ENCODE measurements at places on chromosomes 3 and 15. TPM values are rescaled to one million over a fixed set of nuclear protein-coding genes. Genes with fewer than 3 reads are reported as not detected.

DNA sequence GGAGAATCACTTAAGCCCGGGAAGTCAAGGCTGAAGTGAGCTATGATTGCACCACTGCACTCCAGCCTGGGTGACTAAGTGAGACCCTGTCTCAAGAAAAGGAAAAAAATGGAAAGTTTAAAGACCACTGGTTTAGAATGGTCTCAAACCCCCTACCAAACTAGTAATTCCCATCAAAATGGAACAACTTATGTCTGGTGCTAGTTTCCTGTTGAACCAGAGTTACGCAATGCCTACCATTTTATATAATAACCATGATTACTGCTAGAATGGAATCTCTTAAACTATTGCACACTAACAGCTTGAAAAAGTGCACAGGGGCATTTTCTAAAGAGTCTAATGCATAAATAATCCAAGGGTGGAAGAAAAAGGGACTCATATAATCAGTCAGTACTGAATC is 43.6 kb downstream of the DMXL2 start:
- no peak for DNase-seq

- DNase-seq: no peak
Observed at GRCh38 chr3:65277798-65278197, 590.0 kb upstream of the ADAMTS9 start.

- DNase-seq: no peak
Observed at GRCh38 chr3:184620475-184621119, 59.0 kb downstream of the EPHB3 start.

GRCh38 chr3:172313671-172314070 is 134.6 kb downstream of the GHSR start:
- no peak for DNase-seq

DNA sequence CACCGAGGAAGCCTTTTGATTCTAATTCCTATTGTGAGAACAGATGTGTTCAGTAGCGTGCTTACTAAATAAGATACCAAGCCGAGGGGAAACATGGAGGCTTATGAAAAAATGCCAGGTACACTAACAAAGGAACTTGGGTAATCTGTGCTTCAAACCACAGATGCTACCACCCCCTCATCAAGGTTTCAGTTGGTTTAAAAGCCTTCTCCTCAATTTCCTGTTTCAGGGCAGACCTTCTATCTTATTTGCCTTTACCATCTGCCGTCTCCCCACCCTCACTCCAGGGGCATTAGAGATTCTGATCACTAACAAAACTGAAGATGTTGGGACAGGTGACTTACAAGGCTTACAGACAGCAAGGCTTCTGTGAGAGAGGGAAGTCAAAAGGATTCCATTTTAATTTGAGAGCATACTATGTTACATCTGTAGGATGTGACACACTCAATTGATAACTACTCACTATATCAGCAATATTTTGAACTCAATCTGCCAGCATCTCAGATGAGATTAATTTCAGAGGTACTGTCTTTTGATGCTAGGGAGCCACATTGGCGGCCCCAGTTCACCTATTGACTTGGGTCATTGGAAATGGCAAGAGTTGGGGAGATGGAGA is 60.6 kb upstream of the PLCL2 start:
- no peak for DNase-seq

DNA sequence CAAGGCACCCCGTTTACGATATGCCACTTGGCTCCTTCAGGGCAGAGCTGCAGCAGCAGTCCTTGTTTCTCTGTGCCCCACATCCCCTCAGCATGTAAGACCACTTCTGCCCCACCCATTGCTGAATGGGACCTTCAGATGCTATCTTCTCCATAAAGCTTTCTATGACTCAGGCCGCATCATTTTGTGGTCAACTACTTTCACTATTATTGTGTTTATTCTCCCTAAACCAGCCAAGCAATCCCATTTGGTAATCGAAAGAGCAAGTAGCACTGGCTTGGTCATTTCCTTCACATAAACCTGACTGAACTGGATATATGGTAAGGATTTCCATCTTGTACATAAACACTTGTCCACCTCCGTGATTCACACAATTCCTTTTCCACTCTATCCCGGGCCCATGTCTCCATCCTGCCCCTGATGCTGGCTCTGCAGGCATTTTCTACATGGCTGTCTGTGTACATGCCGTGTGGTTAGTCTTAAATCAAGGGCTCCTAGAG is 25.7 kb downstream of the LIPC start:
- no peak for DNase-seq

DNA sequence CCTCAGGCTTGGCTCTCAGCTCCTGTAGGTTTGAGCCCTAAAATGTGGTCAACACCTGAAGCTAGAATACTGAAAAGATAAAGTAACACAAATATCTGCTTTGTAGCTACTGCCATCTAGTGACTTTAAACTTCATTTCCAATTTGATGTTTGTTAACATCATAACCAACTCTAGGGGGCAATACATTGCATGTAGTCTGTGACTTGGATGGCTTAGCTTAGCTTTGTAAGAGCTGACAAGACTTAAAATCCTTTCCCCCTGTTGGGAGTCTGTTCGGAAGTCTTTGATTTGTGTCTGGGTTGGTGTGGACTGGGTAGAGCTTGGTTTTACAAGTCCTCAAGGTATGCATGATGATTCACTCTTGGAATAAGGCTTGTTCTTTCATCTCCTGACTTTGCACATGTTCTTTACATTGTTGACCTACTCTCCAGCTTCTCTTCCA is 51.7 kb downstream of the SCN11A start:
- no peak for DNase-seq

- DNase-seq: no peak
Observed at GRCh38 chr15:79050341-79050740, 40.2 kb downstream of the RASGRF1 start.

GRCh38 chr15:29822684-29823459 is 604 bp upstream of the TJP1 start:
- DNase-seq: peak; percentile 85

- peak; percentile 64 for DNase-seq
Observed at GRCh38 chr15:89496155-89497098, at the start of gene RHCG. TSS of gene RHCG (minus strand) at chr15:89496583. CDS start at chr15:89496544, 39 bp downstream.

DNA sequence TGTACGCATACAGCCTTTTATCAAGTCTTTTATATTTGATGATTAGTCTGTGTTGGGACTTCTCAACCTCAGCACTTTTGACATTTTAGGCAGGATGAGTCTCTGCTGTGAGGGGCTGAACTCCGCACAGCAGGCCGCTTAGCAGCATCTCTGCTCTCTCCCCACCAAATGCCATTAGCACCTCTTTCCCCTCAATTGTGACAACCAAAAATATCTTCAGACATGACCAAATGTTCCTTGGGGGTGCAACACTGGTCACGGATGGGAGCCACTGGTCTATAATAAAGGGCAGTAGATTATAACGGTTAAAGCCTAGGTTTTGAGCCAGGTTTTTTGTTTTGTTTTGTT is 109.7 kb upstream of the LRIG1 start:
- no peak for DNase-seq

- peak; percentile 66 for DNase-seq
Observed at GRCh38 chr15:57437564-57437963, 61.3 kb downstream of the CGNL1 start.

GRCh38 chr15:32641517-32642059 is at the start of gene SCG5:
TSS of gene SCG5 (plus strand) at chr15:32641710. CDS start at chr15:32643593, 1,883 bp downstream.
- peak; percentile 40 for DNase-seq

GRCh38 chr3:89395456-89395855 is 288.0 kb downstream of the EPHA3 start:
- DNase-seq: no peak

DNA sequence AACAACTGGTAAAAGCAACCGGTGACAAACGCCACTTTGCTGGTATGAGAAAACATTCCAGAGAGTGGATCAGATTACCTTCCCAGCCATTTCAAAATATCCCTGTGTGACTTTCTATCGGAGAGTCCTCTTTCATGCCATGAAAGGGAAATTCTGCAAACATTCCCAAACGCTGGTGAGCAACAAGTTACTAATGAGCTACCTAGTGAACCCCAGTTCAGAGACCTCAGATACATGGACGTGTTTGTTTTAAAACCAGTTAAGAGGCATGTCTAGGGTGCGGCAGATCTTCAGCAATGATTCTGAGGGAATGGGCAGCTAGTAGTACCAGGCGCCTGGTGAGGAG is 418.2 kb upstream of the NR2F2 start:
- no peak for DNase-seq

- no peak for DNase-seq
Observed at GRCh38 chr3:72912532-72912931, 24.7 kb downstream of the GXYLT2 start.

GRCh38 chr15:41024885-41025284 is 71.6 kb downstream of the CHAC1 start:
- no peak for DNase-seq

DNA sequence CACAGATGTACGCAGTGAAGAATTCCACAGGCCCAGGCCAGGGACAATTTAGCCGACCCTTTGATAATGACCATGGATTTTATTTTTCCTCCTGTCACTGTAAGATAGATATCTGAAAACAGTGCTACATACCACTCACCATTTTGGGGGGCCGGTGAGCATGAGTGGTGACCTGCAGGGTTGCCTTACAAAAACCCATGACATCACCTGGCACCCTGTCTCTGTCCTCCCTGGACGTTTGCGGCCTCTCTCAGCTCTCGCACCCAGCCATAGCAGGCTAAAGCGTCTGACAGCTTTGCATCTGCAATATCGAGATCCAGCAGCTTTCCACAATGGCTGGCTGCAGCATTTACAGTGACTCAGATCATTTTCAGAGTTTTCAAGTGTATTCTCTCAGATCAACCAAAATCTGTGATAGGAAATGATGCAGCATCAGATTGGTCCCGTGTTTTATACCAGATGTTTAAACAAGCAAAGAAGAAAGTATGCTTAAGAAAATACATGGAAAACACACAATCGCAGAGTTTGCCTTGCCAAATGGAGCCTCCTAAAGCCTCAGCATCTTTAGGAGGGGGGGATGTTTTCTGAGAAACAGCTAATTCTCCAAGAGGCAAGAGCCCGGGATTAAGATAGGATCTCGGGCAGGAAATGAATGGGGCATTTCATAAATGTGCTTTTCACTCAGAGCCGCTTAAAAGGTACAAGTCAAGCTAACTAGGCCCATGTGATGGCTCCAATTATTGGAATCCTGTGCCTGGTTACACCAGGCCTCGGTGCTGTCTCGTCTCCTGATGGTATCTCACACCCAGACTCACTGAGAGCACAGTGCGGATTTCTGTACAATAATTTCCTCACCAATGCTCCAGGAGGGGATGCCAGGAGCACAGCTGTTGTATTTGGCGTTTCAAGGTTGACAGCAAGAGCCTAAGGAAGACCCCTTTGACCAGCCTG is 257.3 kb downstream of the XXYLT1 start:
- no peak for DNase-seq

LSAMP gene
- polyA plus RNA-seq: 1.4 TPM

CD96 gene
- 0.16 TPM for polyA plus RNA-seq

LRRIQ4 gene
- not detected for polyA plus RNA-seq

SYNPR gene
- 3.8 TPM for polyA plus RNA-seq

OSTN gene
- 0.14 TPM for polyA plus RNA-seq

ALAS1 gene
- polyA plus RNA-seq: 119 TPM

OCA2 gene
- 0.29 TPM for polyA plus RNA-seq

PLA2G4D gene
- not detected for polyA plus RNA-seq
